GM12878 (cell line): ENCODE measurements at places on chromosomes 7 and 10. TPM values are rescaled to one million over a fixed set of nuclear protein-coding genes. Genes with fewer than 3 reads are reported as not detected.

Gene ESYT2
- total RNA-seq, result 24.7 and 25.8 TPM in 2 replicates

Gene SOSTDC1
- total RNA-seq, result not detected in 2 replicates

Gene CHST3
- total RNA-seq, result 0.13 and 0.15 TPM in 2 replicates

Gene TLL2
- total RNA-seq, result 0.51 and 0.72 TPM in 2 replicates

Gene WDFY4
- 132 and 136 TPM in 2 replicates for total RNA-seq

Gene TAS2R60
- total RNA-seq, result not detected in 2 replicates

Gene NPTX2
- not detected in 2 replicates for total RNA-seq

DNA sequence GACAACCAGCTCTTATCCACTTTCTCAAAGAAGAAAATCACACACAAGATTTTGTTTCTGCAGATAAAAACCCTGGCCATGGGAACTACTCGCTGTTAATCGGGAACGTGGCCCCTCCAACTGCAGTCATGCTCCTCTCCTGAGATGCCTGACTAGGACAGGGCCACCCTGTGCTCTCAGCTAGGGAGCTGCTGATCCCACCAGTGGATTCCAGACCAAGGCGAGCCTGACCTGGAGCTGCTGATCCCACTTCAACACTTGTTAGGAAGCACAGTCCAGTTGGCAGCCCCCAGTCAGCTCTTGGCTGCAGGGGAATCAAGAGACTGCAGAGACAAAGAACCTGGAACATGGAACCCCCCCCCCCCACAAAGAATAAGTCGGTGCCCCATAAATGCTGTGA, 474.3 kb upstream of the MGMT start:
- H3K4me1 ChIP-seq, result no peaks in the 10 kb centered on the region
- no peak overlapping the region for H3K27ac ChIP-seq
- H3K4me3 ChIP-seq, result no peak overlapping the region

DNA sequence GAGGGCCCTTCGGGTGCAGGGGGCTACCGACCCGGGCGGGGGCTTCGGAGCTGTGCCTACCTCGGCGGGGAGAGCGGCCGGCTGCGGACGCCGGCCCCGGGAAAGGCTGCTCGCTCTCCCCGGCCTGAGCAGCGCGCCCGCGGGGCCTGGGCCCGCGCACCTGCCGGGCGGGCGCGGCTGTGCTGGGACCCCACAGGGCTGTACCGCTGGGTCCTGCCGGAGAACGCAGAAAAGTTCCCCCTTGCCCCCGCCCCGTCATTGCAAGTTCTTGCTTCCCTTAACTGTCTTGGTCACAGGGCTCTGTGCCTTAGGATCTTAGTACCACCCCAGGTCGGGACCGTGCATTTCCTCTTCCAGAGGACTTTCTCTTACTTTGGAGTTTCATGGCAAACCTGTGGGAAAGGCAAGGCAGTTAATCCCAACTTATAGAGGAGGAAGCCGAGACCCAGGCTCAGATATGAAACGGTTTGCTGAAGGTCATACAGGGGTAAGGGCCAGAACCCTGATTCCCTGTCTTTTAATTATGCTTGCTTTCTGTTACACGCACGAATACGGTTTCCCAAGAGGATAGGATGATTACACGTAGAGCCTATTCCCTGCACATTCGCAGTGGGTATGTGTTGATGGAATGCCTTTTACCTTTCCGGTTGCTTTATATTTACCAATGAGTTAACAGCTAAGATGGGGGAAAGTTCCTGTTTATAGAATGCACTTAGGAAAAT, 652 bp downstream of the PCGF5 start:
- H3K36me3 ChIP-seq, result peaks cover 5% of the 10 kb centered on the region; the same call in 1 of the 2 replicates
- H3K4me1 ChIP-seq, result peaks cover 10% of the 10 kb centered on the region; the same call in 1 of the 2 replicates
- H3K27me3 ChIP-seq, result no peaks in the 10 kb centered on the region
- no peak for DNase-seq

DNA sequence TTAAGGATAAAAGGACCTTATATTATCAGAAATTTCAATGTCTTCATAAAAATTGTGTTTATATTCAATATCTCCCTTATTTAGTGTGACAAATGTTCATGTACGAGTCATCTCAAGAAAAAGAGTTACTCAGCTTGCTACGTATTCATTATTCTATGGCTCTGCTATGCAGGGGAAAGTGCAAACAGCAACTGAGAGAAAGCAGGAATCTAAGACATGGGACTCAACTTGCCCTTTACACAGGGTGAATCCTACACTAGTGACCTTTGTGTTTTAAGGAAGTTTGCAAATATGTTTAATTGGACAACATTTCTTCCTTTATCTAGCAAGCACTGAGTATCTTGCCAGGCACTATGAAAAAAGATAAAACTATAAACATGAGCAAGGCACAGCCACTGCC, 104.7 kb downstream of the NPSR1 start:
- DNase-seq, result no peak
- H3K36me3 ChIP-seq, result no peaks in the 10 kb centered on the region
- no peak overlapping the region for H3K4me3 ChIP-seq

DNA sequence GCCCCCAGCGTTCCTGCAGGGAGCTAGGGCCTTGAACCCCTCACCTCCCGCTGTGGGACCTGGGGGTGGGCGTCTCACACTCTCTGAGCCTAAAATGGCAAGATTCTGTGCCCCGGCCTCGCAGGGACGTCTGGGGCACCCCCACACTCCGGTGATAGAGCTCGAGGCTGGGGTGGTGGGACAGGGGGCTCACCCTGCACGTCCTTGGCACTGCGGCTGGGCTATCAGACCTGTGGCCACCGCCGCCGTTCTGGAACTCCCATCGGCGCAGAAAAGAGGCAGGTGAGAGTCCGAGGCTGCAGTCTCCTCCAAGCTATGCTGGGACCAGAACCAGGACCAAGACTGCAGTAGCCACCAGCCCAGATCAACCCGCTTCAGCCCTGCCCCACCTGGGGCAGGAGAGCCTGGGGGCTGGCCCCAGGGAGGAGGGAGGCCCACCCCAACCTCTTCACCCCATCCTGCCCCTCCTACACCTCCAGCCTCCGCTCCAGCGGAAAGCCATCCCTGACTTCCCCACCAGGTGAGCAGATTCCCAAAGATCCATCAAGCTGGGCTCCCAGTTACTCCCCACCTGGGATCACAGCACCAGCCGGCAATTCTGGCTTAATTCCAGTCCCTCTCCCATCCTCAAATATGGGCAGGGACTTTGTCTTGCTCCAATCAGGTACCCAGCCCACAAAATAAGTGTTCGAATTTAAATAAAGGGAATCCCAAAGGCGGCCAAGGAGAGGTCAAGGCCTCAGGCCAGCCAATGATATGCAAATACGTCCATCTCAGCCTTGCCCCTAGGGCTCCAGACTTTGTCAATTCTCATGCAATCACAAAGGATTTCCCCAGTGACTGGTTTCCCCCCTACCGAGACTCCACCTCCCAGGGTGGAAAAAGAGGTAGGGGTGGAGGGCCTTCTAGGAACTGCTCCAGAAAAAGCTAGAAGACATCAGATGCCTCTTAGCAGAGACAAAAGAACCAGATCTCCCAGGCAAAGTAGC, 16.4 kb downstream of the TNRC18 start:
- no peaks in the 10 kb centered on the region for H3K4me1 ChIP-seq
- H3K27me3 ChIP-seq, result 0 out of 2 replicates have a peak, but pooled peaks cover 2% of the 10 kb centered on the region
- no peak overlapping the region for H3K27ac ChIP-seq
- no peak overlapping the region for H3K4me3 ChIP-seq
- DNase-seq, result no peak
- no peaks in the 10 kb centered on the region for H3K36me3 ChIP-seq

DNA sequence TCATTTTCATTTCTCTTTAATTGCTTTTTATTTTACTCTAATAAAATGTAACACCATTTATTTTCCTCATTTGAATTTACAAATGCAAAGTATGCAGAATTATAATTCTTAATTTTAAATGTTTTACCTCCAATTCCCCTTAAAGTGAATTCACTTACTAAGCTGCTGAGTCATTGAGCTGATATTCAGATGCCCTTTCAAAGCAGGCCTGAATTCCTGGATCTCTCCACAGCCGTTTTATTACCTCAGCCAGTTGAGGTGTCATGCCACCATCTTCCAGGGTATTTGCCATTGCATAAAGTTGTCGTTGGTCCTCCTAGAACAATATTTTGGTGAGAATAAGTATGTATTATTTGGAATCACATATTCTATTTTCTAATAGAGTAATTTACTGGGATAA, 33.2 kb downstream of the GNAT3 start:
- H3K4me1 ChIP-seq, result no peaks in the 10 kb centered on the region
- DNase-seq, result no peak
- no peak overlapping the region for H3K27ac ChIP-seq
- no peak overlapping the region for H3K4me3 ChIP-seq
- no peaks in the 10 kb centered on the region for H3K36me3 ChIP-seq

DNA sequence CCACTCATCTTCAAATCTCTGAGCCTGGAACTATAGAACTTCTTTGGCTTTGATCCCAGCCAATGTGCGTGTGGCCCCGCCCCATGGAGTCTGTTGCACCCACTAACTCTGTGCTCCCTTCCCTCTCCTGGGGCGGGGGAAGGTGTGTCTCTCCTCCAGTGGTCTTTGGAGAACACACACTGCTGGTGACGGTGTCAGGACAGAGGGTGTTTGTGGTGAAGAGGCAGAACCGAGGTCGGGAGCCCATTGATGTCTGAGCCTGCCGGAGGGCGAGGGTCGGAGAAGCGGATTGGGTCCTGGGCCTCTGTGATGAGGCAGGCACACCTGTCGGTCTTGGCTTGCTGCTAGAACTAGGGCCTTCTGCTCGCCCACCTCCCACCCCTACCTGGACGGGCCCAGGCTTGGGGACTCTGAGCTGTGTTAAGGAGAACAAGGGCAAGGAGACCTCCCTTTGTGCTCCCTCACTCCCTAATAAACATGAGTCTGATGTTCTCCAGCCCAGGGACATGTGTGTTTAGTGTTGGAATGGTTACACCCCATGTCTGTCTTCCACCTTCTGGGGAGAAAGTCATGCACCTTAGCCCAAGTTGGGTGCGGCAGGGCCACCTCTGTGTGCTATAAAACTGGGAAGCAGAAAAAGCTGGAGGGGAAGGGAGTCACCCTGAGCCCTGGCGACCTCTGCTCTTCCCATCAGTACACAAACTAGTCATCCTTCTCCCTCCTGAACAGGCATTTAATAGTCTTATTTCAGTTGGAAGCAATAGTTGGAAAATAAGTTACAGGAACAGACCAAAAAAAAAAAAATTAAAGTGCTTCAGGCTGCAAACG, 4.6 kb downstream of the TRAPPC14 start:
- no peak overlapping the region for H3K4me3 ChIP-seq
- H3K4me1 ChIP-seq, result peaks cover 18% of the 10 kb centered on the region
- no peak overlapping the region for H3K27ac ChIP-seq
- DNase-seq, result no peak
- H3K36me3 ChIP-seq, result no peaks in the 10 kb centered on the region; the same call in none of the 2 replicates

- no peaks in the 10 kb centered on the region for H3K27me3 ChIP-seq
- no peaks in the 10 kb centered on the region for H3K36me3 ChIP-seq
- H3K4me1 ChIP-seq, result peaks cover 3% of the 10 kb centered on the region; the same call in 1 of the 2 replicates
- no peak overlapping the region for H3K27ac ChIP-seq
- H3K4me3 ChIP-seq, result no peak overlapping the region
- DNase-seq, result no peak
These were observed 21.2 kb upstream of the DPYSL4 start for GRCh38 chr10:132165416-132165980.

- H3K36me3 ChIP-seq, result no peaks in the 10 kb centered on the region; the same call in 1 of the 2 replicates
- no peak overlapping the region for H3K4me3 ChIP-seq
- peaks cover 14% of the 10 kb centered on the region for H3K4me1 ChIP-seq
- H3K27ac ChIP-seq, result no peak overlapping the region
- no peaks in the 10 kb centered on the region for H3K27me3 ChIP-seq
- no peak for DNase-seq
These were observed 87.6 kb upstream of the AFAP1L2 start for GRCh38 chr10:114491933-114492332.

DNA sequence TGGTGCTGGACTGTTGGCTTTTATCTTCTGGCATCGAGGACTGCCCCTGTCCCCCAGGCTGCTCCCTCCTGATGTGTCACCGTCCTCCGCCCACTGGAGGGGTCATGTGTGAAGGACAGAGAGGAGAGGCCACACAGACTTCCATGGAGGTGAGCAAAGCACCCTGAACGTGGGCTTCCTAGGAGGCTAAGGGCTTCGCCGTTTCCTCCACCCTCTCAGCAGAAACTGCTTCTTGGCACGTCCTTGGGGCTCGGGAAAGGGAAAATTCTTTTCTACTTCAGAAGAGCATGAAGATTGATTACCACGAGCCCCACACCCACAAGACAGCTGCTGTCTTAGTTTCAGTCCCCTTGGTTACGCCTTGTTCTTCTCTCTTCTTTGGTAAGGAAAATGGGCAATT, 218.2 kb downstream of the CCDC3 start:
- no peaks in the 10 kb centered on the region for H3K36me3 ChIP-seq
- no peak overlapping the region for H3K4me3 ChIP-seq
- no peak for DNase-seq
- H3K4me1 ChIP-seq, result no peaks in the 10 kb centered on the region
- no peak overlapping the region for H3K27ac ChIP-seq

GRCh38 chr7:33155811-33156210, 26.4 kb downstream of the BBS9 start:
- no peak overlapping the region for H3K27ac ChIP-seq
- H3K4me3 ChIP-seq, result no peak overlapping the region
- no peak for DNase-seq
- no peaks in the 10 kb centered on the region for H3K27me3 ChIP-seq
- no peaks in the 10 kb centered on the region for H3K4me1 ChIP-seq
- no peaks in the 10 kb centered on the region for H3K36me3 ChIP-seq

- no peaks in the 10 kb centered on the region for H3K36me3 ChIP-seq
- peaks cover 10% of the 10 kb centered on the region for H3K27me3 ChIP-seq
- H3K4me3 ChIP-seq, result no peak overlapping the region
- no peak overlapping the region for H3K27ac ChIP-seq
These were observed 61.2 kb downstream of the NEURL1 start for GRCh38 chr10:103554488-103555324.

DNA sequence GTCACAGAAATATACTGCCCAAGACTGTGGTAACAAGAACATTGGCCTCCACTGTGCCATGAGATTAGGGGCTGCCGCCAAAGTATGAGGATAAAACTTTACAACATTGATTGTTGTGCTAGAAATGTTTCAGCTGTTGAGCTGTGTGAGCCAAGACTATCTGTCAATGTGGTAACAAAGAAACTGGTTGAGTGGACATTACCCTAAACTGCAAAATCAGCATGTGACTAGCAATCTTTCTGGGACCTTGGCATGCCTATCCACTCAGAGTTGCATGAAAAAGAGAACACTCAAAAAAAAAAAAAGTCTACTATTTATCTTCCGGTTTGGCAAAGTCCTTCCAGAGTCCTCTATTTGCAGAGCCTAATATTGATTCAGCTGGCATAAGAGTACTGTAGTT, 605.6 kb upstream of the CNTNAP2 start:
- H3K27ac ChIP-seq, result no peak overlapping the region
- no peaks in the 10 kb centered on the region for H3K27me3 ChIP-seq
- DNase-seq, result no peak
- H3K4me3 ChIP-seq, result no peak overlapping the region
- H3K4me1 ChIP-seq, result no peaks in the 10 kb centered on the region

DNA sequence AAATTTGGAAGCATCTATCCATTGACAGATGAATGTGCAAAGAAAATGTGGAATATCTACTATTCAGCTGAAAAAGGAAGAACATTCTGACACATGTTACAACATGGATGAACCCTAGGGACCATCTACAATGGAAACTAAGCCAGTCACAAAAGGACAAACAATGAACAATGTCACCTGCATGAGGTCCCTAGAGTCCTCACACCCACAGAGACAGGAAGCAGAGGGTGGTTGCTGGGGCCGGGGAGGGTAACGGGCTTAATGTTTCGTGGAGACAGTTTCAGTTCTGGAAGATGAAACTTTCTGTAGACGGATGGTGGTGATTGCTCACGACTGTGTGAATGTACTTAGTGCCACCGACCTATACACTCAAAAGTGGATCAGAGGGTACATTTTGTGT, 282.9 kb downstream of the ADARB2 start:
- no peaks in the 10 kb centered on the region for H3K27me3 ChIP-seq
- peak; percentile 63 for DNase-seq
- H3K27ac ChIP-seq, result peak overlapping the region; percentile 11; the same call in 1 of the 2 replicates
- H3K4me3 ChIP-seq, result no peak overlapping the region

- H3K27me3 ChIP-seq, result no peaks in the 10 kb centered on the region; the same call in none of the 2 replicates
- H3K4me1 ChIP-seq, result peaks cover 14% of the 10 kb centered on the region; the same call in 1 of the 2 replicates
- no peak overlapping the region for H3K4me3 ChIP-seq
- no peaks in the 10 kb centered on the region for H3K36me3 ChIP-seq
These were observed 50.9 kb downstream of the CALML3 start for GRCh38 chr10:5575482-5576153.
